ENCODE measurements at places on chromosomes 7 and 10.

- no peak for DNase-seq
These were observed 34.9 kb downstream of the PARP12 start for GRCh38 chr7:140027858-140028257.

GRCh38 chr7:155345490-155345889 lies 47.8 kb downstream of the INSIG1 start:
- no peak for DNase-seq

DNA sequence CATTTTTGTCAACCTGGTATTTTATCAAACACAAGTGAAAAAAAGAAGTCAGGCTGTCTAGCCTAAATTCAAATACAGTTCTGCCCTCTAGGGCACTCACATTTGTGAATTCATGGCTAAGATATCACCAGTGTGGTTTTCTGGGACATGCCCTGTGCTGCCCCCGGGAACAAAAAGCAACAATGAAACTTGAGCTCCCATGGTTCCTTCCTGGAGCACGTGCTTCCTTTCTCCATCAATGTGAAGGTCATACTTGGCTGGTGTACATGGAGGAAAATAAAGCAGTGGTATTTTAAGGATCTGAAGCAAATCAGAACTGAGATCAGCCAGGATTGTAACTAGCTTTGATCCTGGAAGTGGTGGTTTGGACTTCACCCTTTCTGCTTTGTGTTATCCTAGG lies 128.9 kb upstream of the FRMD4A start:
- no peak for DNase-seq

- DNase-seq: no peak
These were observed 2.7 kb upstream of the ARHGAP22 start for GRCh38 chr10:48607356-48608278.

DNA sequence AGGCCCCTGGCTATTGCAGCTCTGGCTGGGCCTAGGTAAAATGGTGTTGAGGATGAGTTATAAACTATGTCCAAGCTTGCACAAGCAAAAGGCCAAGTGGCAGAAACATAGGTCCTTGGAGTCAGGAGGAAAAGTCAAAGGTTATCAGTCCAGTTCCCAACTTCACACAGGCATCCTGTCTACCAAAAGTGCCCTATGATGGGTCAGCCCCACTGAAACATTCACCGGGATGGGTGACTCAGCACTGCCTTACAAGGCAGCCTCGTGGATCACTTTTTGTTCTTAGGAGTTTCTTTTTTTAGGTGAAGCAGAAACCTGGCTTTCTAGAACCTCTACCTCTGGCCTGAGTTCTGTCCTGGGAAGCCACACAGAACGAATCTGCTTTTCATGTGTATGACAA lies 158.8 kb upstream of the LYZL2 start:
- no peak for DNase-seq

Measured in left cardiac atrium (tissue), 4 donors.